ENCODE measurements at places on chromosomes 5 and 9. TPM values are rescaled to one million over a fixed set of nuclear protein-coding genes. Genes with fewer than 3 reads are reported as not detected.

The TAF1L gene
- not detected for total RNA-seq

The PCDHB13 gene
- 0.07 TPM for total RNA-seq

The MPDZ gene
- total RNA-seq, result 8.9 TPM

The GZMA gene
- not detected for total RNA-seq

The IRX2 gene
- total RNA-seq, result 1.5 TPM

The NOXA1 gene
- 1.9 TPM for total RNA-seq

Data from A549 treated with GW870086 at 1 μM for 4 hours (cell line).